LoVo (cell line): ENCODE measurements at places on chromosomes 1 and 21.

DNA sequence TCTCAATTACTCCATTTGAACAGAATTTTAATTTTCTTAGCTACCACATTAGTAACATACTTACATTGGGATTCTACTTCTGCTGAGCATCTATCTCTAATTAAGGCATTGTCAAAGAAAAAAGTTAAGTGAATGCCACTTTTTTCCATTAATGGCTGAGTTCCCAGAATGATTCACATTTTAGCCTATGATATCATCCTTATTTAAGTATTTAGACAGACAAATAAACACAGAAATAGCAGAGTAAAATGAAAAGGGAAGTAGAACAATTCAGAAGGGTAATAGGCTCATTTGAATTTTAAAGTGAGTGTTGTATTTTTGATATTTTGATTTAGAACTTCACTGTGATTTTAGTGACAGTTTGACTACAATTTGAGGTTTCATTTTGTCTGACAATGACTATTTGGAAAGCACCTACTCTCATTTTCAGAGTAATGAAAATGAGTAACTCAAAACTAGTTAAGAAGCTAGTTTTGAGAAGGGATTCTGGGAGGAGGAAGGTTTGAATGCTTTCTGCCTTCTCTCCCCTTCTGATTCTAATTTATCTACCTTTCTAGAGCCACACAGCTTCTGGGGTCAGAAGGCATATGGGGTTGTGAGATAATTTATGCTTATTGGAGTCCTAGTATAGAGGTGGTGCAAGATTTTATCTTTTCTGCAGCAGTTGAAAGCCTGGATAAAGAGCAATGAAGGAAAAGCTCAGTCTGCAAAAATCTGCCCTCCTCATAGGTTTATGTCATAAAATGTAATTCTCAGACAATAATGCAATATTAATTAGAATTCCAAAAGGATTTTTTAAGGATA lies 15.5 kb downstream of the LYPLAL1 start:
- no peak for DNase-seq

- DNase-seq = no peak
Measured at GRCh38 chr1:39425151-39425550, 66.3 kb upstream of the BMP8A start.

GRCh38 chr21:43975469-43976098 lies 36.5 kb upstream of the TRAPPC10 start:
- DNase-seq = peak; percentile 44

- DNase-seq = no peak
Measured at GRCh38 chr1:209611771-209612570, 28.5 kb downstream of the CAMK1G start.

- DNase-seq = no peak
Measured at GRCh38 chr21:35450830-35451229, 401.7 kb upstream of the RUNX1 start.

DNA sequence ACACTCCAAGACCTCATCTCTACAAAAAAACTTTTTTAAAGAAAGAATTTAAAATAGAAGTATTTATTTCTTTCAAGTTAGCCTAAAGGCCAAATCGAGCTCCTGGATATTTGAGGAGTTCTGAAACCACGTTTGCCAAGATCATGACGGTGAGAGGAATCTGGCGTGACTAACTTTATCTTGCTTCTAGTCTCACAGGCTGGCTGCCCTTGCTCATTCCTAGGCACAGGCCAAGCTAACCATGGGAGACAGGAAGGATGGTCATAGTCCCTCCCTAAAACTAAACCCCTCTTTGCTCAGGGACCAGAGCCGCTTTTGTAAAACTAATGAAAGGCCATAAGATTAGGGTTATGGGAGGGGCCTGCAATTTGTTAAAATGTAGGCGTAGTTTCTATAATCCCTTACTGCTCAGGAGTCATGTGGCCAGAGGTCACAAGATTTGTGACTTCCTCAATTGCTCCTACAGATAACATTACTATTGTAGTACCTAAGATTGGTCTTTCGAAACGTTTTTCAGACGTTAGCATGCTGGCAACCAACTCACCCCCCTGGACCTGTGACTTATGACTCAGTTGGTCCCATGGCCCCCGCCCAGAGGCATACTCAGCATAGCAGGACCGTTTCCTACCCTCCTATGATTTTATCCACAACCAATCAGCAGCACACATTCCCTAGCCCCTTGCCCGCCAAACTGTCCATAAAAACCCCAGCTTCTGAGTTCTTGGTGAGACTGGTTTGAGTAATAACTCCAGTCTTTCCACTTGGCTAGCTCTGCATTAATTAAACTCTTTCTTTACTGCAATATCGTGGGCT lies 425.0 kb downstream of the SMYD3 start:
- no peak for DNase-seq

- no peak for DNase-seq
Measured at GRCh38 chr1:219045246-219045645, 128.4 kb upstream of the LYPLAL1 start.

GRCh38 chr1:95094923-95095322 lies 22.2 kb upstream of the ALG14 start:
- DNase-seq = no peak

- no peak for DNase-seq
Measured at GRCh38 chr1:113057006-113057405, 16.0 kb upstream of the LRIG2 start.

DNA sequence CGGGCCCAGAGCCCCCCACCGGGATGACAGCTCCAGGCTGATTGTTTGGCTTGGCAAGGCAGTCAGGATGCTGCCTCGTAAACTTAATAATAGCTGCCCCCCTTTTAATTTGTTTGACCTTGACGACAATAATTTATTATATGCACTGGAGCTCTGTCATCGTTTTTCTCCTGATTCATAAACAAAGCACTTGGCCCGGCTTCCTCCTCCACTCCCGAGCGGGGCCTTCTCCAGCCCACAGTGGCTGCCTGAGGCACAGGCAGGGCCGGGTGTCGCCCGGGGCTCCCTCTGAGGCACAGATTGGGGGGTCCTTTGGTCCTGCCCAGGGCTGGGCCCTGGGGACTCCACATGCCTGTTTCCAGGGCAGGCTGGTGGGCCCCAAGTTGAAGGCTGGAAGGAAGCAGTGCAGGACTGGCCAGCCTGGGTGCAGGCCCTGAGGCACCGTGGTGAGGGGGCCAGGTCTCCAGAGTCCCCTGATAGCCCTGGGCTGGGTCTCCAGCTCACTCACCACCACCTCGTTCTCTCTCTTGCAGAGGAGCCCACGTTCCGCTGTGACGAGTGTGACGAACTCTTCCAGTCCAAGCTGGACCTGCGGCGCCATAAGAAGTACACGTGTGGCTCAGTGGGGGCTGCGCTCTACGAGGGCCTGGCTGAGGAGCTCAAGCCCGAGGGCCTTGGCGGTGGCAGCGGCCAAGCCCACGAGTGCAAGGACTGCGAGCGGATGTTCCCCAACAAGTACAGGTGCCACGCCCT lies 52.0 kb upstream of the ARHGEF16 start:
- DNase-seq = no peak

DNA sequence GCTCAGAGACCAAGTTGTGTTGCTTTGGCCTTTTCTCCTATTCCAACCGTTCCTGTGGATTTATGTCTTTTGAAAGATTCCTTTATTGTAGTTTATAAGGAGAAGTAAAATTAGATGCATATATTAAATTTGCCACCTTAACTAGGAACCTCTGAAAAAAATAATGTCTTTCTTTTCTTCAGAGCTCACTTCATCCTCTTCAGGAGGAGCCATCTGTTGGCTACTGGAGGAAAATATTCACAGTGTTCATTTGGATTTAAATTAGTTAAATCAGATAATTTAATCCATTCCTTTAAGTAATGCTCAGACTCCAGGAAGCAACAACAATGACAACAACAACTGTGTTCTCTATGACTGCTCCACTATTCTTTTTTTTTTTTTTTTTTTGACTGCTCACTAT lies 164.0 kb downstream of the FASLG start:
- DNase-seq = no peak

DNA sequence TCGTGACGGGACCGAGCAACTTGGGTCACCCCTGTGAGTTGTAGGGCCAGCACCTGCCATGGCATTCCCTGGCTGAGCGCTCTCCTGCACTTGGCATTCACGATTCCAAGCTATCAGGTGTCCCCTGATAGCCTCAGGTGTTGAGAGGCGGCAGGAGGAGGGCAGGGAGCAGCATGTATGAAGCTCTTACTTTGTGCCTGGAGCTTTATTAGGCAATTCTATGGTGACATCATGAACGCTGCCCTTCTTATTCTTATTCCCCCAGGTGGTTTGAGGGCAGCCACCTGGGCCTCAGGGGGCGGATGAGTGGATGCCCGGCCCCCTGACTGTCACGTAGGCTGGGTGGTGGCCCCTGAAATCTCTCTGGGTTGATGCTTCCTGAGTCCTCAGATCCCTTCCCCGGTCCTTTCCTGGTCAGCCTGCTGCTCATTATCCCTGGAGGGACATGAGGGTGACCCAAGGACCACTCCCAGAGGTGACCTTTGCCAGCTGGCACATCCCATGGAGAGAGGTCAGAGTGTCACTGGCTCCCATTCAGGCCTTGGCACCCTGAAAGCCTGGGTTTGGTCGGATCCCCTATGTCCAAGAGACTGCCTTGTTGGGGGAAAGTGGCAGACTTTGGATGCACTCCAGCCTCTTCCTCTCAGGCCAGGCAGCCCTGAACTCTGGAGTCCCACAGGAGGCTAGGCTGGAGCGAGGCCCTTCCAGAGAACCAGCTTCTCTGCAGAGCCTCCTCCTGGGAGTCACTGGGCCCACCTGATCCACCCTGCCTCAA lies 51.9 kb downstream of the SPSB1 start:
- no peak for DNase-seq

DNA sequence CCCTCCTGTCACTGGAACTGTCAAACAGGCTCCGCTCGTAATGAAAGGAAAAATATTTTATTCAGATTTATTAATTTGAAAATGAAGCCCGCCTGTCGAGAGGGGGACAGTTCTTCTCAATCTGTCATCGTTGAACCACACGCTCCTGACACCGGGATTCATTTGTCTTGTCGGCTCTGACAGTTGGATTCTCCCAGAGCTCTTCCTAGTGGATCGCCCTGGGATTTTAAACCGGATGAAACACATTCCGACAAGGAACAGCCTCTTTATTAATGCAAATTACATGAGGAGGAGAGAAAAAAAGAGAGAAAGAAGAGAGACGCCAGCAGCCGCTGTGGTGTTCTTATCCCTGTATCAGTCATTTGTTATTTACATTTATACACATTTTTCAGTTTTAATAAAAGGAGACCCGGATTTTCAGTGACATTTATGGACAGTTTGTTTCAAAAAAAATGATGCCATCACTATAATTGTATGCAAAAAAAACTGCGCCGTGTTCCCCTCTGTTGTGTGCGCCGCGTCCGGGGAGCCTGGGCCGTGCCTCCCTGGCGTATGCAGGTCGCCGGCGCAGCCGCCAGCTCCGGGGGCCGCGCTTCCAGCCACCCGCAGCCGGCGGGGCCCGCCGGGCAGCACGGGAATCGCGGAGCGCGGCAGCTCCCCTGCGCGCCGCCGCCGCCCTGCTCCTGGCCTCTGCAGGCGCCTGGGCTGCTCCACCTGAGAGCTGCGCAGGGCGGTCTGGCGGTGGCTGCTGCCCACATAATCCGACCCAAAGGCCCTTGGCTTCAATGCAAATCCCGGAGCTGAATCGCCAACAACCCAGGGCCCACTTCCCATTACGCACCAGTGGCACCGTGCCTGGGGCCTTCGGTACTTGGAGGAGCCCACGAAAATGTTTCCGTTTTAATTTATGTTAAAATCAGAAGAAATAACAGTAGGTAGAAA lies 237.9 kb upstream of the PBX1 start:
- no peak for DNase-seq

GRCh38 chr1:108678706-108679105 lies 13.4 kb upstream of the PRPF38B start:
- DNase-seq = no peak

DNA sequence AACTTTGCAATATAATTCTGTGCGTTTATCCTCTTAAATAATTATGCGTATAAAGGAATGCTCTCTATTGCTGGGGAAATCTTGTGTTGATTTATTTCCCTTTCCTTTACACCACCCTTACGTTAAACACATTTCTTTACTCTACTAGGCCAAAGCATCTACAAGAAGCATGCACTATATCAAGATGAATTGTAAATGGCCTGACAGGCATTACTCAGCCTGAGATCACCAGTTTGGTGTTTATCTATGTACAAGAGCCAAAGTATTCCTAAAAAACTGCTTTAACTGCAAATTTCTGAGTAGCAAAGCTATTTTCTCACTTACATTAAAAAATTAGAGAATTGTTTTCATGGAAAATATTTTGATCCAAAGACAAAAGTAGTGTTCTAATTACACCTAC lies 114.8 kb downstream of the TYW3 start:
- no peak for DNase-seq

- no peak for DNase-seq
Measured at GRCh38 chr1:8905582-8906191, 27.2 kb upstream of the ENO1 start.

DNA sequence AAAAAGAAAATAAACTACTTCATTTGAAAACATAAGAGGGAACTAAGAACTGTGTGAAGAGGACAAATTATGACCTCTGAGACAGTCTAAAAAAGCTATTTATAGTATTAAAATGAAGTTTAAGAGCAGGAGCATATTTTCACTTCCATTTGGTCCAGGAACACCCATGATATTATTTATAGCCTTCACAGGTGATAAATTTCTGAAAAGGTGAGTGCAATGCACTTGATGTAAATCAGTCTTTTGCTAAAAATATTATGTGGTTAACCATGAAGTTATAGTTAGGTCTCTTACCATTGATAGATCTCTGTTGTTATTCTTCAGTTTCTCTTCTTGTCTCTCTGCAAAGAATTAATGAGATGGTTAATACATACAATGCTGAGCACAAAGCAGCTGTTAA lies 14.7 kb downstream of the TMCO1 start:
- no peak for DNase-seq

DNA sequence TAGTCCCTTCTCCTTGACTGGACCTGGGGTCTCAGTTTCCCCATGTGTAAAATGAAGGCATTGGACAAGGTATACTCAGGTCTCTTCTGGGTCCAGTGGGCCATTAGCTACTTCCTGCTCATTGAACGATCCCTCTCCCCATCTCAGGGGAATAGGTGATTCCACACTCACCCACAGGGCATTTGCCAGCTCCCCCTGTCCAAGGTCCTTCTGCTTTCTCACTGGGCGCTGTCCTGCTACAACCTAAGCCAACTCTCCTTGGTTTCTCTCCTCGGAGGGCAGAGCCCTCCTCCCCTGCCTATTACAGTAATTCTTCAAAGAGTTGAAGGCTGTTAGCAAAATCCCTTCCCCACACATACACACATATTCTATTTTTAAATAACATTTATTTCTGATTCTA lies 16.6 kb downstream of the DISP3 start:
- no peak for DNase-seq

GRCh38 chr21:10430005-10430404 lies 91.4 kb upstream of the TPTE start:
- DNase-seq = no peak

GRCh38 chr1:169110236-169110635 lies 3.7 kb downstream of the ATP1B1 start:
- DNase-seq = no peak

DNA sequence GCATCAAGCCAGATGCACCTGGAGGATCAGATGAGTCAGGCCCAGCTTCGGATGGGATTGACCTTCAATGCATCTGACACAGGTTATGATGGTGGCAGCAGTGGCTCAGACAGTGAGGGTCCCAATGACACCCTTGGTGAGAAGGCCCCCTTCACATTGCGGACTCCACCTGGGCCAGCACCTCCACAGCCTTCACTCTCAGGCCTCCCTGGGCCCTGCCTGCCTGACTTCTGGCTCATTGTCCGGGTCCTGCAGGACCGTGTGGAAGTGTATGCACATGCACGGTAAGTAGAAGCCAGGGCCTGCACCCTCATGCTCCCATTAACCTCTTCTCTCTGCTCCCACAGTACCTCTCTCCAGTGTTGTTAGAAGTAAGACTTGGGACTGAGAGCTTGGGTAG lies 20.8 kb downstream of the HYI start:
- no peak for DNase-seq

- no peak for DNase-seq
Measured at GRCh38 chr1:51615780-51616291, 1.1 kb upstream of the OSBPL9 start.

- DNase-seq = no peak
Measured at GRCh38 chr1:113021430-113022085, 51.4 kb upstream of the LRIG2 start.
